Stimulated activated CD8-positive, alpha-beta memory T cell treated with anti-CD3 and anti-CD28 coated beads, Interleukin-4, amount 100 ng/mL, for 4 hours (primary cell): ENCODE measurements at places on chromosomes 16 and 17.

DNA sequence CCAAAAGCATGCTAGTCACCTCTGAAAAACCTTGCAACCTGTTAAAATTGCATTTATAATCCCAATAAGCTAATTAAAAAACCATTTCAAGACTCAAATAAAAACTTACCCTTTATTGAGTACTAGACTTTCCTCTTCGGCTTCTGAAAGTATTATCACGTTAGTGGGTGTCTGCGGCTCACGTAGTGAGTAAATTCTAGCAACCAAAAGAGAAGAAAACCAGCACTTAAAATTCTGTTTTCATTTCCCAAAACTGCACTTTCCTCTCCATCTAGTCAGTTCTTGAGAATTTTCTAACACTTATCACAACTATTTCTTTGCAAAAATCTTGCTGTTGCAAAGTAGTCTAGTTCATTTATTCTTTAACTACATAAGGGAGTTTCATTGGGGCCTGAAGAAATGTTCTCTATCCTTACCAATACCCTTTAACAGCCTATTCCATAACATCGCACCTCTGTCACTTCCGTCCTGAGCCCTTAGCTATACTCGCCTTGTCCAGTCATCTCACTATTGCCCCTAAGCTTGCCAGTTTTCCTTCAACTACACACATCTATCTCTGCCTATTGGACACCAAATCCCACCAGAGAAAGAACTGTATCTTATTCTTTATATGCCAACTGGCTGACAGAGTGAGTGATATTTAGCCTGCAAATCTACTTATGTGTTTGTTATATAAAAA lies 8.7 kb downstream of the NUP88 start:
- no peak for DNase-seq

DNA sequence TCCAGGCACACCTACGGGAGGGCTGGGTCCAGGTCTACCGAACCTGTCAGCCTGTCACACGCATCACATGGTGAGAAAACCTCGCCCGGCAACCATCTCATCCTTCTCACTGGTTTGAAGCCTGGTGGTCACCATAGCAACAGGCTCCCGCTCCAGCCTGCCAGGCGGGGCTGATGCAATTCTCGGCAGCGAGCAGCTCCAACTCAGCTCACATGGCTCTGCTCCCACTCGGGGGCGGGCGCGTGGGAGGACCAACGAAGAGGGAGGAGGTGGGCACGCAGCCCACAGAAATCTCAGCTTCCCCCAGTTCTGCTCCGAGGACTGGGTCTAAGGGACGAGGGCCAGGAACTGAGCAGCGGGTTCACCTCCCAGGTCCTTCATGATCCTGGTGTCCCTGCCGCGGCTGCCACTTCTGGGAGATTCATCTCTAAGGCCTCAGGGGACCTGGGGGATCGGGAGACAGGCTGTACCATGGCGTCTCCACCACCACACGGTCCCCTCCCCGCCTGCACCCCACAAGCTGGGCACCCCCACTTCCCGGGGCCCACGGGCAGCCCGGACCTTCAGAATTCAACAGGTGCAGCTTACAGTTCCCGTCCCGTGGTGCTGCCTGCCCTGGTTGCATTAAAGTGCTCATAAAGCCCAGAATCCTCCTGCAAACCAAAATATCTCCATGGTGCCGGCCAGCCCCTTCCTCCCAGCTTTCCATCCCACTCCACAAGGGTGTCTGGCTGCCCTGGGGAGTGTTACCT lies 25.8 kb downstream of the ABR start:
- no peak for DNase-seq

DNA sequence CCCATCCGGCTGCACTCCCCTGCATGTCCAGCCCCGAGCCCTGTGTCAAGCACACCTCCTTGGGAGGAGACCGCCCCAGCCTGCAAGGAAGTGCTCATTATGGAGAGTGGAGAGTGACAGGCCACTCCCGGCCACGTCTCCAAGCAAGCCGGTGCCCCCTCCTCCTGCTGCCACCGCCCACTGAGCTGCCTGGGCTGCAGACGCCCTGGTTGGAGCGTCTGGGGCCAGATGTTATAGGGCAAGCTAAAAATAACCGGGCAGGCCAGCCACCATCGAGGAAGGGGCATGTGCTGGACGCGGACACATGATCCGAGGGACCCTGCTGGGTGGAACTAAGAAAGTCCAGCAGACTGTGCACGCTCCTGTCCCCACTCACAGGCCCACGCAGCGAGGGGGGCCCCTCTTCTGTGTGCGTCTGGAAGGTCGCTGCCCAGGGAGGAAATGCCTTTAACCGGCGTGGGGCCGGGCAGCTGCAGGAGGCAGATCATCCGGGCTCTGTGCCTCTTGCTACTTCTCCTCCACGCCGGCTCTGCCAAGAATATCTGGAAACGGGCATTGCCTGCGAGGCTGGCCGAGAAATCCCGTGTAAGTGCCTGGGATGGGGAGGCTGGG lies at the start of gene WFDC1:
Gene WFDC1, plus strand, starts transcription at position 348 of the 612 bp plus-strand sequence. Its CDS starts 94 bp downstream, at position 442.
- no peak for DNase-seq

DNA sequence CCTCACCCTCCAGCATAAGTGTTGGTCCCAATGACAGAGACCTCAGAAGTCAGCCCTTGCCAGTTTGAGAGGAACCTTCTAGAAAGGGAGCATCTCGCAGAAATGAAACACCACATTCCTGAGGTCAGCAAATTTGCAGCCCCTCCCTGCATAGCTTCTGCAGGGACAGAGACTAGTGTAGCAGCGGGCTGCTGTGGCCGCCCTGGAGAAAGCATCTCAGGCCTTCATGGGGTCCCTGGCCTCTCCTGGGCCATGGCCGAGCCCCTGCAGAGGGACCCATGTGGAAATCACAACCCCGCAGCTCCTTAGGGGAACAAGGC lies 11.4 kb downstream of the HS3ST6 start:
- no peak for DNase-seq

- DNase-seq = no peak
Measured at GRCh38 chr16:67868290-67868689, 4.6 kb upstream of the EDC4 start.

GRCh38 chr16:30350134-30350871 lies 4.8 kb downstream of the CD2BP2 start:
- no peak for DNase-seq

DNA sequence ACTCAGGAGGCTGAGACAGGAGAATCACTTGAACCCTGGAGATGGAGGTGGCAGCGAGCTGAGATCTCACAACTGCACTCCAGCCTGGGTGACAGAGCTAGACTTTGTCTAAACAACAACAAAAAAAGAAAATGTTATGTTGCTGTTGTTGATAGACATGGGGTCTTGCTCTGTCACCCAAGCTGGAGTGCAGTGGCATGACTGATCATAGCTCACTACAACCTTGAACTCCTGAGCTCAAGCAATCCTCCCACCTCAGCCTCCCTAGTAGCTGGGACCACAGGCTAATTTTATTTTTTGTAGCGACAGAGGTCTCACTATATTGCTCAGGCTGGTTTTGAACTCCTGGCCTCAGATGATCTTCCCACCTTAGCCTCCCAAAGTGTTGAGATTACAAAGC lies 20.0 kb downstream of the FBXO47 start:
- no peak for DNase-seq

DNA sequence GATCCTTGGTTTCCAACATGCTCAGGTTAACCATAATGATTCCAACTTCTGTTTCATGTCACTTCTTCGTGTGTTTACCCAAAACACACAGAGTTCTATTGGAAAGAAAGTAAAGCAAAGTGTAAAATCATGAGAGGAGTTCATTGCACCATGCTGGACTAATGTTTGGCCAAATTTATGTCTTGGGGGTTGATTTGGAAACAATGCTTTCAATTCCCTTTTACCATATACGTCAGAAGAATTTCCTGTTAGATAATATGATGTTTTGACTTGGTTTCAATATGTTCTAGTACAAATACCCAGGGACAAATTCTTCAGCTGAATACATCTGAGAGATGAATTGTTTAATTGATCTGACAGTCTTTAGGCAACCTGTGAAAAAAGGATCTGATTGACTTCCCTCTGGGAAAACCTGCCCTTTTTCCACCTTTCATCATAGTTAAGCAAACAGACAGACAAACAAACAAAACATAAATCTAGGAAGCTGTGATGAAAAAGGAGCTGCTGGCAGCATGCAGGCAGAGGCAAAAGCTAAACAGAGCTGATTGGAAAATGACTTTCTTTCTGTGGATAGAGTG lies 26.0 kb upstream of the MPHOSPH6 start:
- DNase-seq = no peak

DNA sequence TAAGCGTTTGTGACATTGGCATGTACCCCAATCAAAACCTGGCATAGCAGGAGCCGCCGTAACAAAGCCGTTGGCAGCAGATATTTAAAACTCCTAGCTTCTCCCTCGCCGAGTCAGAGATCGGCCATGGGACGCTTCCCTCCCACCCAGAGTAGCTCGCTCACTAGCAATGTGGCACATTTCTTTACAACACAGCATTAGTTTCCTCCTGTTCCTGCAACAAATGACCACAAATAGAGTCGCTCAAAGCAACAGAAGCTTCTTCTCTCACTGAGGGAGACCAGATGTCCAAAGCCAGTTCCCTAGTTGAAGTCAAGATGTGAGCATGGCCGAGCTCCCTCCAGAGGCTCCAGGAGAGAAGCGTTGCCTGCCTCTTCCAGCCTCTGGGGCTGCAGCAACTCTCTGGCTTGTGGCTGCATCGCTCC lies 106.7 kb downstream of the RBFOX3 start:
- DNase-seq = no peak

GRCh38 chr16:78641433-78641832 lies 542.0 kb downstream of the WWOX start:
- DNase-seq = no peak

DNA sequence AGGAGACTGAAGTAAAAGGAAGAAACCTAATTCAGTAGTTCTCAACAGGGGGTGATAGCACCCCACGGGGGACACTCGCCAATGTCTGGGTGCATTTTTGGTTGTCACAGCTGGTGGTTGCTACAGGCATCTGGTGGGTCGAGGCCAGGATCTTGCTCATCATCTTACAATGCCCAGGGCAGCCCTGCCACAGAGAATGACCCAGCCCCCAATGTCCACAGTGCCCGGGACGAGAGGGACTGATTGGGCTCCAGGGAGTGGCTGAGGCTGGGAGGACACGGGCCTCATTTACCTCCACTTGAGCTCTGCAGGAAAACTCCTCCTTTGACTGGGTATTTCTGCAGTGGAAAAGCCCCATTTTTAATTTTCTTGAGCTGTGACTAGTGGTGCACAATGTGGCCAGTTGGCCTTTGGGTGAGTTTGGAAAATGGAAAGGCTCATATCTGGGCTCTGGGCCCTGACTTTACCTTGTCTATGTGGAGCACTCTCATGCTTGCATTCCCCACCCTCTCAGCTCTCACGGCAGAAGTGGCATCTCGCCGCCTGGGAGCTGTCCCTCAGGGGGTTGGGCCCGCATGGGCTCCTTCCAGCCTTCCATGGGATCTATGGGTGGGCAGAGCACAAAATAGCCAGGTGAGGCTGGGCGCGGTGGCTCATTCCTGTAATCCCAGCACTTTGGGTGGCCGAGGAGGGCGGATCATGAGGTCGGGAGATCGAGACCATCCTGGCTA lies 37.7 kb upstream of the IRF8 start:
- no peak for DNase-seq

- no peak for DNase-seq
Measured at GRCh38 chr17:61000911-61001310, 323.3 kb downstream of the BCAS3 start.

DNA sequence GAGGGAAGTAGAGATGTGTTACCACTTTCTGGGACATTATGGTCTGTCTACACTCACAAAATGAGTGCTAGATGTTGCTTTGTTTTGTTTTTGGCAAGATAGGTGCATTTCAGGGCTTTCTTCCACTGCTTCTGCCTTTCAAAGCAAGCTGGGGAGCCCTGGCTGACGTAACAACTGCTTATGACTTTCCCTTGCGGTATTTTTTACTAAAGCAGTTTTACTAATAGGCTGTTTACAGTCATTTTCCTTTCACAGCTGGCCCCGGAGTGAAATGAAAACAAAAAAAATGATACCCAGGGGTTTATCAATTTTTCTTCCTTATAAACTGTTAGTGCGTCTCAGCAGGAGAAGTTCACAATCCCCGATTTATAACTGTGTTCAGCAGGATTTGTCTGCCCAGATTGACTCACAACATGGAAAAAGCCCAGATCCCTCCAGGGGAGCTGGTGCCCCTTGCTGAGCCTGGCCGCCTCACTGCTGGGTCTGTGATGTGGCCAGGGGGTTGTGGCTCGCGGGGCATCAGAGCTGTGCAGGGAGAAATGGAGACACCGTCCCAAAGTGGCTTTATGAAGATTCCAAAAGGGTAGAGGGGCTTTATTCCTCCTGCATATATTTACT lies 184.4 kb upstream of the HS3ST3A1 start:
- DNase-seq = no peak

DNA sequence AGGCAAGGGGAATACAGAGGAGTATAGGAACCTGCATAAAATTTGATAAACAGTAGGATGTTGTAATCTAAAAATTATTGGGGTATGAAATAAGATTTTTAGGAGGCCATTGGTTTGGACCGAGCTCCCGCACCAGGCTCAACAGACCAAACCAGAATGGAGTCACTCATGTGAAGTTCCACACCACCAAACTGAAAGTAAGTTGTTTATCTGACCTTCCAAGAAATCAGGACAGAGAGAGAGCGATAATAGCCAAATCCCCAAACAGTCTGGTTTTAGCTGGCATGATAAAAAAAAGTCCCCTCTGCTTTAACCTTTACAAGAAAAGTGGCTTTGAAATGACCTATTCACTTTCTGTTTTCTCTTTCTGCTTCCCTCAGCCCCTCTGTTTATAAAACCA lies 45.7 kb upstream of the SIAH1 start:
- DNase-seq = no peak

DNA sequence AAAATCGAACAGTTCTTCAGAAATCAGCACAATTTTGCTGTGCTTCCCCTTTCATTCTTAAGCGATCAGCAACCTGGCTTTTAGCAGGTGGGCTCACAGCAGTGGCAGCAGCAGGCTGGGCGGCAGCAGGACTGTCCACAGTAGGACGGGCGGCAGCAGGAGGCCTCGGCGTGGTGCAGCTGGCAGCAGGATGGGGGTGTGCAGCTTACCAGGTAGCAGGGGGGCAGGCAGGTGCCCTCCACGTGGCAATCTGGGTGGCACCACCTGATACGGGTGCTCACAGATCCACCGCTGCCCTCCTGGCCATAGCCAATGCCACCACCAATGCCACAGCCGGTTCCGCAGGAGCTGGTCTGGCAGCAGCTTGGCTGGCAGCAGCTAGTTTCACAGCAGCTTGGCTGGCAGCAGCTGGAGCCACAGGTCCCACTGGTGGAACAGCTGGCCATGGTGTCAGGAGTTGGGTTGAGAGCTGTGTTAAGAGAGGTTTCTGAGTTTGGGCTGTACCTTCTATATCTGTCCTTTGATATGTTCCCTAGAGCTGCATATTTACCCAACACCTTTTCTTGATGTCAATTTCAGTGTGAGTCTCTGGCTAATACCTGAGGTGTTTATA lies at the start of gene KRTAP1-4:
Gene KRTAP1-4, minus strand, starts transcription at position 563 of the 613 bp plus-strand sequence. Its CDS starts 117 bp downstream, at position 446.
- DNase-seq = no peak

DNA sequence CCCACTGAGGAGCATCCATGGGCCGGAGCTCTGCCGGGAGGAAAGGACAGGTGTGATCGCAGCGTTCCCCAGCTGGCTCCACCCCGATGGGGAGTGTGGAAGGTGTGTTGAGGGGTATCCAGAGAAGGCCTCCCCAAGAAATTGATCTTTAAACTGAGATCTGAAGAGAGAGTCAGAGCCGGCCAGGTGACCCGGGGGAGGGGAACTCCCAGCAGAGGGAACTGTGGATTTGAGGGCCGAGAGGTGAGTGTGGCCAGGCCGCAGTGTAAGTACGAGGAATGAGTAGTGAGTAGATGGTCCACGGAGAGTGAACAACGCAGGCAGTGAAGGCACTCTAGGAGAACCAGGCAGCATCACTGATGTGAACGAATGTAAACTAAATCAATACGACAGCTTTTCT lies 80.2 kb downstream of the RPTOR start:
- no peak for DNase-seq

GRCh38 chr17:80957461-80957941 lies 34.1 kb upstream of the CHMP6 start:
- DNase-seq = no peak

- DNase-seq = no peak
Measured at GRCh38 chr17:28926366-28926765, 23.5 kb upstream of the DHRS13 start.
